Stomach (tissue), 19 donors: ENCODE measurements at places on chromosomes 1 and 21. TPM values are rescaled to one million over a fixed set of nuclear protein-coding genes. Genes with fewer than 3 reads are reported as not detected.

Gene CBR3
- total RNA-seq: not detected

Gene CFAP74
- under 0.01 TPM for total RNA-seq

DNA sequence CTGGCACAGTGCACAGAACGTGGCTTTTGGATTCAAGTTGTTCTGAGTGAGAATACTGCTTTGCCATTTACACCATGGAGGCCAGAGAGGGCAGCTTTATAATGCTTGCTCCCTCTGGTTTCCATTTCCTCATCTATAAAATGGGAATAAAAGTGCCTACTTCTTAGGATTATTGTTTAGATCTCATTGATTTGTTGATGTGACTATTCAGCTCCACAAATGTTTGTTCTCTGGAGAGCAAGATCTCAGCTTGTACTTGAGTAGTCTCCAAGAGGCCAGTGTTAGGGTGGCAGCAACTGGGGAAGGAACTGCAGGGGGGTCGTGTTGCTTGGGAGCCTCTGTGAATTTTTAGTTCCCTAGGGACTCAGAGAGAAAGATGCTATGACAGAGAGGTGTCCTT, 55.2 kb downstream of the YARS1 start:
- H3K27ac ChIP-seq: peak overlapping the region; percentile 95
- H3K36me3 ChIP-seq: no peaks in the 10 kb centered on the region
- H3K27me3 ChIP-seq: no peaks in the 10 kb centered on the region
- H3K4me3 ChIP-seq: no peak overlapping the region

DNA sequence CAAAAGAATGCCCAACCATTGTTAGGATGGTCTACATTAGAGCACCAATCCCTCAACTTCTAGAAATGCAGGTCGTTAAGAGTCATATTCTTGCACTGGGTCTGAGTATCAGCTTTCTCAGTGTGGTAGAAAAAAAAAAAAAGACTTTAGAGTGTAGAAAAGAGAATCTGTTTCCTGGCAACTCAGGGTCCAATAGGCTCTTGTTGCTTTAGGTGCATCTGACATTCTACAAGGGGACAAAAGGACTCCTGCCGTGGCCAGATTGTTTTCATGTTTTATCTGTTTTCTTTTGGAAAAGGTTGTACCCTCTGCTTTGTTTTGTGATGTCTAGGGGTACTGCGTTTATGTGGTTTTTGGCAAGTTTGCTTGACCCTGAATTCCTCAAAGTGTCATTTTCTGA, 105.4 kb upstream of the KCNK2 start:
- H3K36me3 ChIP-seq: no peaks in the 10 kb centered on the region
- DNase-seq: no peak
- no peaks in the 10 kb centered on the region for H3K4me1 ChIP-seq
- H3K4me3 ChIP-seq: no peak overlapping the region
- H3K27me3 ChIP-seq: no peaks in the 10 kb centered on the region

- peak within 1 kb of the TSS; percentile 97 for H3K4me3 ChIP-seq
- peak; percentile 98 for DNase-seq
- H3K4me1 ChIP-seq: peaks cover 43% of the 10 kb centered on the region
- H3K36me3 ChIP-seq: no peaks in the 10 kb centered on the region
- no peaks in the 10 kb centered on the region for H3K27me3 ChIP-seq
Observed at GRCh38 chr1:93345633-93346420, at the start of gene DR1. Gene DR1 (plus strand): TSS chr1:93345907. CDS start chr1:93346646, 739 bp downstream.

GRCh38 chr1:205229916-205230700, 2.4 kb downstream of the TMCC2 start:
- peak overlapping the region; percentile 60 for H3K4me3 ChIP-seq
- no peak for DNase-seq
- H3K27me3 ChIP-seq: peaks cover 6% of the 10 kb centered on the region

DNA sequence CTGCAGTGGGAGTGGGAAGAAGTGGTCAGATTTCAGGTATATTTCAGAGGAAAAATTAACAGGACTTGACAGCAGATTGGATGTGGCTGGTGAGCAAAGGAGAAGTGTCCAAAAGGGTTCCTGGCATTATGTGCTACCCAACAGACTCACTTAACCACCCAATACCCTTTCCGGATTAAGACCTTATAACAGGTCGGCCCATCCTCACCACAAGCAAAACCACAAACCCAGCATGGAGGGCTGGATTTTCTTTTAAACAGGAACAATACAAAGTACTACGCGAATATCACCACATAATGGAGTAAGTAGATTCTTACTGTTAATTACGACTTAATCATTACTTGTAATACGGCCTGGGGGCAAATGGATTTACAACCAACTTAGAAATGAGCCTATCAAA, 59.2 kb downstream of the WDR64 start:
- H3K27ac ChIP-seq: no peak overlapping the region
- DNase-seq: no peak
- no peak overlapping the region for H3K4me3 ChIP-seq
- H3K4me1 ChIP-seq: no peaks in the 10 kb centered on the region
- H3K36me3 ChIP-seq: no peaks in the 10 kb centered on the region

GRCh38 chr1:113190930-113191329, 117.9 kb downstream of the LRIG2 start:
- H3K36me3 ChIP-seq: no peaks in the 10 kb centered on the region
- H3K27me3 ChIP-seq: no peaks in the 10 kb centered on the region
- no peaks in the 10 kb centered on the region for H3K4me1 ChIP-seq
- no peak overlapping the region for H3K4me3 ChIP-seq
- no peak for DNase-seq
- no peak overlapping the region for H3K27ac ChIP-seq

GRCh38 chr1:19512545-19512944, 27.2 kb upstream of the CAPZB start:
- no peak overlapping the region for H3K4me3 ChIP-seq
- H3K4me1 ChIP-seq: peaks cover 9% of the 10 kb centered on the region
- H3K27ac ChIP-seq: no peak overlapping the region
- H3K36me3 ChIP-seq: no peaks in the 10 kb centered on the region
- H3K27me3 ChIP-seq: no peaks in the 10 kb centered on the region
- no peak for DNase-seq

- no peak overlapping the region for H3K4me3 ChIP-seq
- no peaks in the 10 kb centered on the region for H3K27me3 ChIP-seq
- no peak overlapping the region for H3K27ac ChIP-seq
Observed at GRCh38 chr1:214155987-214156625, 124.9 kb upstream of the SMYD2 start.

DNA sequence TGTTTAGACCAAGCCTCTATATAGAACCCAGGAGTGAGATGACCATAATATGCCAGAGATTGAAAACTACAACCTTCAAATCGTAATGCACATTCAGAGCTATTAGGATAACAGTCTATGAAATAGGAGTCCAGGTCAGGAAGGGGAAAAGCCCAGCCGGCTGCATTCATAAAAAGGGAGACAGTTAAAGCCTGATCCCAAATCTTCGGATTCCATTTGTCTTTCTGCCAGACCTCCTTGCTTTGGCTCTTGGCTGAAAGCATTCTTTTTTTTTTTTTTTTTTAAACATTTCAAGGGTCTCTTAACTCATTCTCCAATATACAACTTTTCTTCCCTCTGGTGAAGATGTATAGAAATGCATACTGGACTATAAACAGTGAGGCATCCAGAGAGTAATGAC, 81.1 kb downstream of the NTPCR start:
- no peaks in the 10 kb centered on the region for H3K36me3 ChIP-seq
- peaks cover 6% of the 10 kb centered on the region for H3K4me1 ChIP-seq
- DNase-seq: peak; percentile 55
- no peaks in the 10 kb centered on the region for H3K27me3 ChIP-seq
- H3K4me3 ChIP-seq: no peak overlapping the region

- H3K4me1 ChIP-seq: peaks cover 10% of the 10 kb centered on the region
- H3K36me3 ChIP-seq: no peaks in the 10 kb centered on the region
- H3K27ac ChIP-seq: no peak overlapping the region
- DNase-seq: peak; percentile 42
- H3K27me3 ChIP-seq: no peaks in the 10 kb centered on the region
- H3K4me3 ChIP-seq: no peak overlapping the region
Observed at GRCh38 chr1:46622344-46622743, 5.7 kb upstream of the MOB3C start.

GRCh38 chr1:44939061-44939460, 47.3 kb downstream of the EIF2B3 start:
- no peaks in the 10 kb centered on the region for H3K4me1 ChIP-seq
- H3K27me3 ChIP-seq: no peaks in the 10 kb centered on the region
- H3K27ac ChIP-seq: no peak overlapping the region
- no peaks in the 10 kb centered on the region for H3K36me3 ChIP-seq
